ENCODE measurements at places on chromosomes 6 and 20. TPM values are rescaled to one million over a fixed set of nuclear protein-coding genes. Genes with fewer than 3 reads are reported as not detected.

Gene CYP21A2
- total RNA-seq = not detected

Gene COL20A1
- total RNA-seq = 5.0 TPM

Gene RIPOR3
- 2.2 TPM for total RNA-seq

Gene PRICKLE4
- total RNA-seq = 1.6 TPM
